ENCODE measurements at places on chromosomes 13 and 19.

DNA sequence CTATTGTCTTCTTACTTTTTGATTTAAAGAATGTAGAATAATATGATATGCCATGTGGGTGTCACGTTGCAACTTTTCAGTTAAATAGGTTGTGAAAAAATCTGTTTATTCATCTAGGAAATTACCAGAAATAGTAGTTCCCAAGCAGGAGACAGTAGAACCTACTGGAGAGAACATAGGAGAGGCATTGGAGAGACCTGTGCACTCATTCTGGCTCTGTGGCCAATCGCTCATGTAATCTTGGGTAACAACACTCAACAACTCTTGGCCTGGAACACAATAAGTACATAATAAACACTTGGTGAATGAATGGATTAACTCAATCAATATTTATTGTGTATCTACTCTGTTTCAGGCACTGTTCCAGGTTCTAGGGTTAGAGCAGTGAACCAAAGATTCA is 35.3 kb downstream of the EDNRB start:
- no peak for DNase-seq

DNA sequence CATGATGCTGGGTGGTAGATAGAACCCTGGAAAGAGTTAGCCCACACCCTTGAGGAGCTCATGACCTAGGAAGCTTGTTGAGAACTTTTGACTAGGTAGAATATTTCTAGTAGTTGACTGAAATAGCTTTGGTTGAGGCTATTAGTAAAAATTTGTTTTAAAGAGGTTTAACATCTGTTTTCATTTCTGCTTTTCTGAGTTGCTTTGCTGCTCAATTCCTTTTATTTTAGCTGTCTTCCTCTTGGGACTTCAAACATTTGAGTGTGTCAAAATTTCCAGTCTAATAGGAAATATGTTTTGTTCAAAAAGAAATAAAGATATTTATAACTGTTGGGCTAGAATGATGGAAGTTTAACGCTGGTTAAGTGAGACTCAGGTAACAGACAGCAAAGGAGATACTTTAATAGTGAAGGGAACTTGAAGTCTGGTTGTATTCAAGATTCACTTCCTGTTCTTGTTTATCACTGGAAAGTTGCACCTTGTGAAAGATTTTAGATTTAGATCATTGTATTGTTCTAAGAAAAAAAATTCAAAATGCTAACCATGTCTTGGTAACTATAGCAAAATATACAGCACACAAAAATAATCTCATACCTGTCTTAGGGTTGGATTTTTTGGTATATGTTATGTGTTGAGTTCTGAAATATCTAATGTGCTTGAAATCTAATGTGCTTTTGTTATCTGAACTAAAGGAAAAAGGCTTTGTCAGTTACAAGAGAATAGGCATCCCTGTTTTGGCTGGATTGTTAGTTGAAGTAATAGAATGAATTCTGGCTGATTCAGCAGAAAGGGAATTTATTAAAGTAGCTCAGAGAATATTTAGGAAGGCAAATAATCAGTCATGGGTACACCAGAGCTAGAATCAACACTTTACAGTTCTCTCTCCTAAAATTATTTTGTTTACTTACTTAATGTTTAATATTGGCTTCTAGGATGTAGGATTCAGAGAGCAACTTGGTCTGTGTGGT is 24.4 kb upstream of the GPR18 start:
- no peak for DNase-seq

- DNase-seq, result no peak
Observed at GRCh38 chr13:88552966-88553365, 881.8 kb downstream of the SLITRK5 start.

- no peak for DNase-seq
Observed at GRCh38 chr19:289651-290371, 1.4 kb downstream of the PLPP2 start.
